Stimulated activated CD4-positive, alpha-beta T cell treated with anti-CD3 and anti-CD28 coated beads, Interleukin-2, amount 100 ng/mL, for 4 hours (primary cell): ENCODE measurements at places on chromosomes 5 and 9.

GRCh38 chr5:81898403-81898802, 73.4 kb upstream of the ATG10 start:
- DNase-seq, result no peak

DNA sequence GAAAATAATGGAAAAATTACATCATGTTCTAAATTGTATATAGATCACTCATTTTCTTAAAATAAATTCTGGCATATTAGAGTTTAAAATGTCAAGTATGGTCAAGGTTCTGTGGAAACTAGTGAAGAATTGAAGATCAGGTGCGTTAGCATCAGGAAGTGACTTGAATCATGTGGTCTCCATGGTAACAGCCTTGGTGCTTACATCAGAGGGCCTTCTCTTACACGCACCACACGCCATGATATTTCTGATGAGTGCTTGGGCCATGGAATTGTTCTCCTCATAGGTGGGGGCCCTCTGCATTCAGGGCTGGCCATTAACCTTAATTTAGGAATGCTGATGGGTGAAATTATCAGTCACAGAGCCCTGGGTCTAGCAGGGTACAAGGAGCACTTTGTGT, 288.1 kb upstream of the EFNA5 start:
- no peak for DNase-seq

DNA sequence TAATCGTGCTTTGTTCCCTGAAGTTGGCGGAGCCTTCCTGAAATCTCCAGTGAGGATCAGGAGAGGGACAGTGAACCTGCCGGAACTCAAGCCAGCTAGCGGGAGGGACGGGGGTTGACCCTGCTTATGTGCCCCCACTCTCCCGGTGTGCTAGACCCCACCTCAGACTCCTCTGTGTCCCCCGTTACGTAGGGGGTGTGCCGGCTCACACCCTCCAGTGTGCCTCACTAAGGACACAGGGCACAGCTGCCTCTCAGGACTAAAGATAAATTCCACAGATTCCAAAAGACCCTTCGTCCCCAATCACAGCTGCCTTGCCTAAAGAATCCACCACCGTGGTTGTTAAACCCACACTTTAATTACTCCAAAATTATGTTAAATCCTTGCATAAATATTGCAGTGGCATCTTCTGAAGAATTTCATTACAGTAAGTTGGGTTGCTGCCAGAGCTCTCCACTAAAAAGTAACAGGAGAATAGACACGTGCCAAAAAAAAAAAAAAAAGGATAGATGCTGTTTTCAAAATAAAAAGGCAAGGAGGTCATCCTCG, 73.7 kb downstream of the GTF3C4 start:
- no peak for DNase-seq

- DNase-seq, result no peak
Measured at GRCh38 chr5:6402939-6403338, 24.6 kb upstream of the MED10 start.

- DNase-seq, result no peak
Measured at GRCh38 chr5:10632110-10632761, 68.4 kb downstream of the ANKRD33B start.

DNA sequence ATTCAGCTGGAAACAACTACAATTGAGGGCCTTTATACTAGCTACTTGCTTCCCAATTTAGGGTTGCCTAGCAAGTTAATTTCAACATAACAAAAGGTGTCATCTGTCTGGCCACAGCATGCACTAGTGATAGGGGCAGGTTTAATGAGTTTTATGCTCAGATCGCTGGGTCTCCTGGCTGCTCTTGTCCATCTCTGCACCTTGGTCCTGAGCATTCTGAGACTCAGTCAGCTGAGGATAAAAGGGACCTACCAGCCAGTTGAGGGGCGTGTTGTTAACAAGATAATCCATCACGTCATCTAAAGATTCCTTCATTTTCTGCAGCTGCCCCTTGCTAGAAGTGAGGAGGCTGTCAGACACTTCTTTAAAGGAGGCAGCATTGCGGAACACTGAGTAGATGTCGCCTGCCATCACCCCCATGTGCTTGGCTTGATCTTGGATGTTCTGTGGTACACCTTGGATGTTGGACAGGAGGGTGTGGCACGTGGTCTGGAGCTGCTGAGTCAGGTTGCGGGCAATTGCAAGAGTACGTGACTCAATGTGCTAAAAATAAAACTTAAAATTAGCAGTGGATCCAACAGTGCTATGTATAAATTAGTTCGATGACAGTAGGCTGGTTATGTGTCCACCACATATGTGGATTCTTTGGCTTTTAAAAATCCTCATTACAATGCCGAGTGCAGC, 11.0 kb downstream of the PLIN2 start:
- no peak for DNase-seq

DNA sequence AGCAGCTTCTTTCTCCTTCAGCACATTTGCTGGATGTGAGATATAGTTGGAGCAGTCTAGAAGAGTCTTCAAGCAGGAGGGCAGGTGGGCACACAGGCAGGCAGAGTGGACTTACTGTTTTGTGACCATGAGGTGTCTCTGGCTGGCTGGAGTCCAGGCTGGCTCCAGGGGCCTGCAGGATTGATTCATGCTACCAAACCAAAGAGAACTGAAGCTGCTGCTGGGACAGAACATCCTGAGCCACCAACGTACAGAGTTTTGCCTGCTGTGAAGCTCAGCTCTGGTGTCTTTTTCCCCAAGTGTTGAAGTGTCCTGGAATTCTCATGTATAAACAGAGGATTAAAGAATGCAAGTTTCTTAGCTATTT, 45.7 kb downstream of the CYSTM1 start:
- no peak for DNase-seq

GRCh38 chr9:126805554-126806262, 868 bp downstream of the ZBTB43 start:
- peak; percentile 61 for DNase-seq

- no peak for DNase-seq
Measured at GRCh38 chr9:89725271-89725670, 120.5 kb downstream of the GADD45G start.

DNA sequence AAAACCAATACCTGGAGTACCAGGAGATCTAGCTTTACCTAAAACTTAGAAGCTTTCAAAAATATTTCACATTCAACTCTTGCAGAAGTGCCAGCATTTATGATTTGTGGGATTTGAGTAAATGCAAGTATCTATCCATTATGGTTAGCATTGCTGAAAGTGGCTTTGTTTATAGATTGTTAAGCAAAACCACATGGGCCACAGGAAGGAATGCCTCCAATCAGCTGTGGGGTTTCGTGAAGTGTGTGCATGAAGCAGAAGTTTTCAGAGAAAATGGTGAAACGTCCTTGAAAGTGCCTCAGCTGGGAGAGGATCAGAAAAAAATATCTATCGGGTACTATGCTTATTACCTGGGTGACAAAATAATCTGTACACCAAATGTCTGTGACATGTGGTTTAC, 4.2 kb downstream of the LECT2 start:
- DNase-seq, result no peak

GRCh38 chr5:177086654-177087397, at the start of gene FGFR4:
Gene FGFR4, plus strand, starts transcription at chr5:177086915. Its CDS starts 2,688 bp downstream, at chr5:177089603.
- peak; percentile 48 for DNase-seq

DNA sequence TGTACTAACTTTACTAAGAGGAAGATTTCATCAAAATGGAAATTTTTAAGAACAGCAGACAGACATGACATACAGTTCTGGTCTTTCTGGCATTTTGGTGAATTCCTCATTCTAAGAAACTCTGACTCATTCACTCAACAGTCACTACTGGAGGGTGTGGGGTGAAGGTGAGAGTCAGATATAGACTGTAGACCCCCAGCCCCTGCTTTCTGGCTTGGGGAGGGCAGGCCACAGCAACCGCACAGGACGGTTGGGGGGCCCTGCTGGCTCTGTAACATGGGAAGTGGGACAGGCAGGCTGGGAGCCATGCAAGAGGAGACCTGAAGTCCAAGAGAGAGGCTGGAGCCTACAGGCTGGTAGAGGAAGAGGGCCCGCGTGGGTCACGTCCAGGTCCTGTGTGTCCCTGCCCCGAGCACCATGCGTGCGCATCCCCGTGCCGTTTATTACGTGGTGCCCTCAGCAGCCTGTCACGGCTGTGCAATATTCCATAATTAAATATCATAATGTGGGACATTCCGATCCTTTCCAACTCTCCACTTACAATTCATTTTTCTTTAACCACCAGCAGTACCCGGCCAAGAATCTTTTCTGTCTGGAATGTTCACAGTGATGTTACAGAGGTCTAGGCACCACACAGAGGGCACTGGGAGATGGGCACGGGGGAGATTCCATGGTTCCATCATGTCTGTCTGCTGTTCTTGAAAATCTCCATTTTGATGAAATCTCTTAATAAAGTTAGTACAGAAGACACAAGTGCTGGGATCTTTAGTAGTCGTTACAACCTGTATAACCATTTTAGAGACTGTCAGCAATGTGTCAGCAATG, 75.5 kb downstream of the SEMA4D start:
- DNase-seq, result peak; percentile 65

GRCh38 chr5:76696251-76696650, 19.7 kb upstream of the F2R start:
- DNase-seq, result no peak

GRCh38 chr9:9718691-9719090, 894.1 kb downstream of the PTPRD start:
- no peak for DNase-seq

GRCh38 chr9:13064676-13065075, 214.8 kb downstream of the MPDZ start:
- DNase-seq, result no peak

- no peak for DNase-seq
Measured at GRCh38 chr5:155313518-155313917, 300.0 kb downstream of the KIF4B start.

DNA sequence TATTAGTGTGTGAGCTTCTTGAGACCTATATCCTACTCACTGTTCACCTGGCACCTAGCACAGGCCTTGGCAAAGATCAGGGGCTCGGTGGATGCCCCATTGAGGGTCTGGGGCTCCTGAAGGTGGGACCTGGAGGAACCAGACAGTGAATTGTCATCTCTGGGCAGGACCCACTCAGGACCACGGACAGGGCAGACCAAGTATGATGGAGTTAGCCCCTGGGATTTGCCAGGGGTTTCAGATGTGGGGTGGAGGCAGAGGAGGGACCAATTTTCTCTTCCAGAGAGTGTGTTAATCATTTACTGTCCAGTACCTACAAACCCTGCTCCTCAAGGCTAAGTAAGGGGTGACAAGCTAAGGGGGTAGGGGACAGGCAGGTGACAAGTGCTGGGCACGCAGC, 29.3 kb upstream of the TBC1D2 start:
- DNase-seq, result no peak

DNA sequence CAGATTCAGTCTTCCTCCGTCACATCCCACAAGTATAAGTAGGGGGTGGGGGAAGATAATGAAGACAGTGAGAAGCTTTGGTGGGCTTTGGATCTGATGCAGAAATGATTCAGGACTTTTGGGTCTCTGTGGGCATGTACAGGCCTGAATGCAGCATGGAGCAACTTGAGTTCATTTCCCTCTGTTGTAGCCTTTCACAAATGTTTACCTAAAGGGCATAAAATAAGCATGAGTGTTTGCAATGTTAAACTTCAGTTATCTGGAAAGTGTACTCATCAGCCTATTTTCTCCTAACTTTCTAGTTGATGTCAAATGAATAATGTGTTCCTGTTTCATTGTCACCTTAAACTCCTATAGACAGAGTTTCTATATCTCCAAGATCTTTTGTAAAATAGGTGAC, 39.3 kb downstream of the GARNL3 start:
- DNase-seq, result no peak

DNA sequence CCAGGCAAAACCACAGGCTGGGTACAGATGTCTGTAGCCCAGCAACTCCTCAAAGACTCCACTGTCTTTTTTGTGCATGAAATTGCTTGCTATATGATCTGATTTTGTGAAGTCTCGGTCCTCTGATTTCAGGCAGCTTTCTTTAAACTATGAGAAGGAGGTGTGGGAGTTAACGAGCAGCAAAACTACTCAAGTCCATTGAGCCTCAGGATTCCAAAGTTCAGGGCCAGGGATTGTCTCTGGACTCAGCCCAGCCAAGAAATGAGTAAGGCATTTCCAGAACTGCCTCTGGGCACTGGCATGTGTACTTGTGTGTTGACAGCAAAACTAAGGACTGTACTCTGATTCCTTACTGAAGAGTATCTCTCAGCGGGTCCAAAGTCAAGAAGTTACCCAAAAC, 53.4 kb upstream of the GLIS3 start:
- DNase-seq, result no peak

DNA sequence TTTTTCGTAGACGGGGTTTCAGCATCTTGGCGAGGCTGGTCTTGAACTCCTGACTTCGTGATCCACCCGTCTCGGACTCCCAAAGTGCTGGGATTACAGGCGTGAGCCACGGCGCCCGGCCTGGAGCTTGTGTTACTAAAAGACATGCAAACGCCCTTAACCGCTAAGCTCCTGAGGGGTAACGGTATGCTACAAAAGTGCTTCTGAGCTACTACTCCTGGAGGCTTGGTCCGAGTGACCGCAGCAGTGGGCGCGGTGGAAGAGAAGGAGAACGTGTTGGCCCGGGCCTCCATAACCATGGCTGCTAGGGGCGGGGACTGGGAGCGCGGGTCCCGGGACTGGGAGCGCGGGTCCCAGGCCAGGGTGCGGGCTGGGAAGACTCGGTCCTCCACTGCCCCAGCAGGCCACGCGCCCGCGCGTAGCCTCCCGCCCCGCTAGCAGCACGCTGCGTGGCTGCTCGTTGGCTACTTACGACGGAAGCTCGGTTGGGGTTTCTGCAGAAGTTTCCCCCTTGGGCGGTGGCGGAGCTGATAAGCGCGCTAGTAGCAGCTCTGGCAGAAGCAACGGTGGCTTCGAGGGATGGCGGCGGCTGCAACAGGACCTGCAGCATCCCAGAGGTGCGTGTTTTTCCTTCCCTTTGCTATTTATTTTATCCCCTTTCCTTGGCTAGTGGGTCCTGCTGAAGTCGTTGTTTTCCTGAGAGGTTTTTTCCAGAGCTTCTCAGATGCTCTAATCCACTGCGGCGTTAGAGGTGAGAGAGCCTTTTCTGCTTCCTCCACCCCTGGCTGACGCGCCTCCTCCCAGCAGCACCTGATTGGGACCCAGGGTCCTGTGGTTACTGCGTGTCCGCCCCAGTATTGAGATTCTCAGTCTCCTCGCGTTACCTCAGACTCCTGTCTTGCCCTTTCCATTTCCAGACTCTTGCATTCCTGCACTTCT, 69.2 kb upstream of the CCDC180 start:
- peak; percentile 47 for DNase-seq

DNA sequence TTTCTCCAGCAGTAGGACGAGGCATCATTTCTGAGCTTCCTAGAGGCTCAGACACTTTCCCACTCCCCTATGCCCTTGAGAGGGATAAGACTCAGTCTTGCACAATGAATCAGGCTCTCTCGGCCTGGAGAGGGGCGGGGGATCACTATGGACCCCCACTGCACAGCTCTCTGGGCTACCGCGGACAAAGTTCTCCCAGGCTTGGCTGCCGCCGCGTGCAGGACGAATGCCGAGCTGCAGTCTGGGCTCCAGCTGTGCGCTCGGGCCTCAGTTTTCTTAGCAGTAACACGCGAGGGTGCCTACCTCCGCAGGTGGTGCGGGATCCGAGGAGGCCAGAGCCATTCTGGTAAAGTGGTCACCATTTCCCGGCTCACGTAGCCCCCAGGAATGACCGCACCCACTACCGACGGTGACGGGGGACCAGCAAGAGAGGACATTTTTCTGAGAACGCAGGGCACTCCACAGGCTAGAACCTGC, 3.4 kb upstream of the MYORG start:
- DNase-seq, result no peak

GRCh38 chr5:151105561-151105960, 24.7 kb upstream of the TNIP1 start:
- DNase-seq, result no peak
